ENCODE measurements at places on chromosomes 4 and X. TPM values are rescaled to one million over a fixed set of nuclear protein-coding genes. Genes with fewer than 3 reads are reported as not detected.
A peak's percentile ranks its signal among the peaks of the same experiment; 100 is the strongest.

DNA sequence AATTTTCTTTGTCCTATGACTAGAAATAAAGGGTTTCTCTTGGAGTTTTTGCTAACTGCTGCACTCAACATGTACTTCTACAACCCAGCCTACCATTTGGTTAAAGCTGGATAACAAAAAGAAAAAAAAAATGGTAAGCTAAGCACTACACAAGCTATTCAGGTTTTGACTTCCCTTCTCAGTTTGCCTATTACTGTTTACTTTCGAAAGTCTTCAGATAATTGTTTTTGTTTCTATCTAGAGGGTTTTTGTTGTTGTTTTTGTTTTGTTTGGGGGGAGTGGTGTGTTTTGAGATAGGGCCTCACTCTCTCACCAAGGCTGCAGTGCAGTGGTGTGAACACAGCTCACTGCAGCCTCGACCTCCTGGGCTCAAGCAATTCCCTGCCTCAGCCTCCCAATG, 46.6 kb downstream of the CLOCK start:
- DNase-seq = no peak

- DNase-seq = no peak
Measured at GRCh38 chr4:4388311-4388790, 1.4 kb downstream of the NSG1 start.

DNA sequence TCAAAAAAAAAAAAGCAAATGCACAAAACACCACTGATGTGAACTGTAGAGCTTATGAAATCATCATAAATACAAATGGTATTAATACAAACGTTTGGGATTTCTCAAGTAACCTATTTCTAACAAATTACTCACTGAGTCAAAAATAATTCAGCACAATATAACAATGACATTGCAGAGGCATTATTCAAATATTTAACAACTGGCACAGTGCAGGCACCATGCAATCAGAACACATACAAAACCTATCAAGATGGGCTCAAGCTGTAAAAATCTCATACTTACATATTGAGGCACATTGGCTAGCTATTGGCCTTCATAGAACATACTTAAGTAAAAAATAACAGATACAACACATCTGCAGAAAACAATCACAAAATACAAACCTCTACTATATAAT, 81.1 kb downstream of the LRBA start:
- DNase-seq = no peak

DNA sequence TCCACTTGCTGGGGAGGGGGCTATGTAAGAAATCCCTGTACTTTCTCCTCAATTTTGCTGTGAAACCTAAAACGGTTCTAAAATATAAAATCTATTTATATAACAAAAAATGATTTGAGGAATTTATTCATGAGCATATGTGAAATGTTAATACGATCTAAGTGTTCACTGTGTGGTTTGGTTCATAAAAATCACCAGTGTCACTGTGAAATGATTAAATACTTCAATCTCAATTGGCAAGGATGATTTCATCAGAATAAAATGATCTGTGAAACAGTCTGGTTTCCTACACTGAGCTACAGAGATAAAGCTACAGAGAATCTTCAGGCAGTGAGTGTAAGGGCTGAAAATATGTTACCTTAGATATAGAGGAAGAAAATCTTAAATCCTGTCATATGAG, 153.4 kb downstream of the GPM6A start:
- no peak for DNase-seq

GRCh38 chr4:105896984-105897775, 1.9 kb downstream of the NPNT start:
- DNase-seq = no peak

DNA sequence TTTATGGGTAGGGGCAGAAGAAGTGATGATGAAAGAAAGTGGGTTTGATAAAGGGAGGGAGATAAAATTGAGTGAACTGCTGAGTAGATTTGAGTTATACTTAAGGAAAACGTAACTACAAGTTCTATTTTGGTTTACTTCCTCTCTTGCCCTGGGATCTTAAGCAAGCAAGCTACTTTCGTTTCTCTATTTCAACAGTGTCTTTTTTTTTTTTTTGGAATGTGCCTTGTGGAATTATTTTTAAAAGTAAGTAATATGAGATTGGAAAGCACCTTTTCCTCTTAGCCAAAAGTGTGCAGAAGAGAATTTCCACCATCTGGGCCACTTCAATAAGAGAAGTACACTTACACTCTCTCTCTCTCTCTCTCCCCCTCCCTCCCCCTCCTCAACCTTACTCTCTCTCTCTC, 16.0 kb upstream of the C4orf36 start:
- DNase-seq = no peak

- no peak for DNase-seq
Measured at GRCh38 chr4:3733195-3733594, 33.0 kb upstream of the ADRA2C start.

DNA sequence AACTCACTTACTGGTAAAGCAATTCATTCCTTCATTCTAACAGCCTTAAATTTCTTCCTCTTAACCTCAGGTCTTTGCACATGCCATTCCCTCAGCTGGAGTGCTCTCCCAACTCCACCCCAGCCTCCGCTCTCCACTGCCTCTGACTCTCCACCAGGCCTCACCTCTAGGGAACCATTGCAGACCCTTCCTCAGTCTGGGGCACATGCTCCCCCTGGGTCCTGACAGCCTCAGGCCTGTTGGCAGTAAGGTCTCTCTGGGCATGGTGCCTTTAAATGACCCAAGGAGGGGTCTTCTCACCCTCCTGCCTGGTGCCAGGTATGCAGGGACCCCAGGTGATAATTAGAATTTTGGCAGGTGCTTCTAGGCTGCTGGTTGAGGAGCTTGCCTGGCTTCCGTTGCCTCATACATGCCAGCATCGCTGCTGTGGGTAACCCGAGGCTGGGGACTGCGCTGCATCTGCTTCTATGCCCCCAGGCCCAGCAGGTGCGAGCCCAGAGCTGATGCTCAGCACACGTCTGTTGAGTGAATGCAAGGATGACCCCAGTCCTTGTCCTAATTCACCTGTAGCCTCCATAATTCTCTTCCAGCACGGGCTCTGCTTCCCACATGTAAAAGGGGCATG, 27.5 kb upstream of the GPR78 start:
- DNase-seq = no peak

DNA sequence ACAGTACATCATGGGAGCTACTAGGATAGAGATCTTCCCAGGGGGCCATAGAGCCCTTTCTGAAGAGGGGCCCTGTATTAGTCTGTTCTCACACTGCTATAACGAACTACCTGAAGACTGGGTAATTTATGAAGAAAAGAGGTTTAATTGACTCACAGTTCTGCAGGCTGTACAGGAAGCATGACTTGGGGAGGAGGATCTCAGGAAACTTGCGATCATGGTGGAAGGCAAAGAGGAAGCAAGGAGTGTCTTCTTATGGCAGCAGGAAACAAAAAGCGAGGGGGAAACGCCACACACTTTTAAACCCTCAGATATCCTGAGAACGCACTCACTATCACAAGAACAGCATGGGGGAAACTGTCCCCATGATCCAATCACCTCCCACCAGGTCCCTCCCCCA, 4.2 kb upstream of the SLC9A6 start:
- no peak for DNase-seq

DNA sequence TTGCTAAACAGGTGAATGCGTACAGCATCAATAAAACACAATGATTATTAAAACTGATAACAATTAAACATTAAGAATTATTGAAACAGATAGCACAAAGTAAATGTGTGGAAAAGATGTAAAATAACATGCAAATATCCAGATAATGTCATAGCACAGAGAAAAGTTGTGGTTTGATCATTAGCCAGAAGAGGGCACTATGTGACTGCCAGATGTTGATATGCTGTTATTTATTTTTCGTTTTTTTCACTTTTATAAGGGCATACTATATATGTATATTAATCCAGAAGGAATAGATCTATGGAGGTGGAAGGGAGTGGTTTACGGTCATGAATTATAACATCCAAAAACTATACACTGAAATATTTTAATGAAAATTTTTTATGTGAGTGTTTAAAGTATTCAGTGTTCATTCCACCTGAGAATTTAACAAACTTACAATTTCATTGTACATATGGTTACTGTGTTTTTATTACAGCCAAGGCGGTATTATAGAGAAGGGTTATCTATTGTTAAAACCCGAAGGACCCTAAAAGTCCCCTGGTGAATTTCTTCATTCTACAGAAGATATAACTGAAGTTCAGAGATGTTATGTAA, 211.9 kb upstream of the UGT8 start:
- no peak for DNase-seq

DNA sequence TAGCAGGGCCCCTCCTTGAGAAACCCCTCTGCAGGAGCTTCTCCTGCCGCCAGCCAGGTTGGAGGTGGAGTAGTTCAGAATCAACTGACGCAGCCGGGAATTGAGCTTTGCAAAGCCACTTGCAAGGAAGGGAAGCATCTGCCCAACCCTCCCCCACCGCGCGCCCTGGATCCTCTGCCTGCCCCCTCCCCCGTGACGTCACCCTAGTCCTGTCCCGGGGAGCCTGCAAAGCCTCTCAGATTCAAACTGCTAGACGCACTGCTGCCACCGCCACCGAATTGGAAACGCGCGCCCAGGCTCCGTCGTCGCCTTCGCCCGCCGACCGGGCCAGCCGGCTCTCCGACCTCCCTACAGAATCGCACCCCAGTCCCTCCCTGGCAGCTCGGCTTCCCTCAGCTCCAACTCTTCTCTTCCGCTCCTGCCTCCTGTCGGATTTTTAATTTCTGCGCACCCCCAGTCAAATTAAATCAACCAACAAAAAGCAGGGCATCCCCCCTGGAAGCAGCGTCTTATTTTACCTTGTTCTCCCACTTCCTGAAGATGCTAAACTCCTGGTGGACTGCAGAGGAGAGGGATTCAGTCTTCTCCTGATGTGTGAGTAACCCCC, 3.8 kb downstream of the SLITRK2 start:
- no peak for DNase-seq

DNA sequence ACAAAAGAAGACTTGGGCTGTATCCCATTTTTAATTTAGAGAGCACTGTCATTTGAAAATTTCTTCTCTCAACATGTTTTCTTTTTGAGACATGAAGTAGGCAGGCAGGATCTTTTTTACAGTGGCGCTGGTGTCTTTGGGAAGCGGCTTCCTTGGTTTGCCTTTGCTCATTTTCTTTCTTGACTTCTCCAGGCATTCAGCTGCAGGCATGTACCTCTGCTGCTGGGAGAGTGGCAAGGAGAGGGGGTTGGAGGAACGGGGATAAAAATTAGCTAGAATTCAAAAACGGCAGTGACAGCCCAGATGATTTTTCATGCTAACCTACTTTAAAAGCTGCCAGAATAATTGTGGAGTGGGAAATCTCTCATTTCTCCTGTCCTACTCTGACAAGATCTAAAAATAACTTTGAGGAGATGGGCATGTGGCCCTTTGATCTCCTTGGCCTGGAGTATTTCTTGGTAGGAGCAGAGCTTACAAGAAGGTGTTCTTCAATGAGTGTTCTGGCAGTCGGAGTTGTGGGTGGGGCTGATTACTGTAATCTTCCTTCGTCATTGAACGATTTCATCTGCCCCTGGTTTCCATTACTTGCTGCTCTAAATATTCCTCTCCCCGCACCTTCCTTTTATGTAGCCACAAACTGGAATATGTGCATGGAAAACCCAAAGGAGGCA, 54.8 kb downstream of the TBL1X start:
- DNase-seq = no peak

- DNase-seq = no peak
Measured at GRCh38 chr4:173536808-173537429, 6.9 kb upstream of the HAND2 start.

DNA sequence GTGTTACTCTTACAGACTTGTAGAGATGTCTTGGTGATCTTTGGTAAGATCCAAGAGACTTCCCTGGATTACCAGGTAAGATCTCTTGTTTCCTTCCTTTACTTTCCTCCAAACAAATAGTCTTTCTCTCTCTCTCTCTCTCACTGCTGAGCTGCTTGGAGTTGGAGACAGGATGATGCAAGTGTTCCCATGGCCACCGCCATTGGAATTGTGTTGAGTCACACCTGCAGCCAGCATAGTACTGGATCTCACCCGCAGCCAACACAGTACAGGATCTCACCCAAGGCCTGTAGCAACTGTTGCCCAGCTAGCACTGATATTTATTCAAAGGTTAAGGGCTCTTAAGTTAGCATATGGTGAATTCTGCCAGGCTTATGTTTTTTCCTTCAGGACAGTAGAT, 1080.9 kb downstream of the FAT4 start:
- no peak for DNase-seq

- no peak for DNase-seq
Measured at GRCh38 chr4:25155947-25156346, 4.3 kb downstream of the SEPSECS start.

DNA sequence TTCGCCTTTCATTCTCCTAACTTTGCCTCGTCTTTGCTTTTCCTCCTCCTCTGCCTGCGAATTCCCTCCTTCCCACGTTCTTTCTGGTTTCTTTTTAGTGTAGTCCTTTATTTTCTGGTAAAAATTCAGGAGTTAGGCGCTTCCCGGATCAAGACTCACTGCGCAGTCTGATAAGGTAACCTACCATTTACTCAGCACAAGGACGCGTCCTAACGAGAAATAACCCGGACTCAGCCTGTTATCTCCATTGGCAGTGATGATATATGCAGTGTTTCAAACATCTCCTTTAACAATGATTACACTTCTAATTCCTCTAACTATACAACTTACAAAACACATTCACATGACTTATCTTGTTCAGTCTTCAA, 357 bp upstream of the ETNPPL start:
- no peak for DNase-seq

- no peak for DNase-seq
Measured at GRCh38 chrX:106919932-106920452, at the start of gene CLDN2. Gene CLDN2 (plus strand): TSS chrX:106920402. CDS start chrX:106928229, 7,827 bp downstream.

GRCh38 chr4:32775049-32775448, 2054.9 kb downstream of the PCDH7 start:
- no peak for DNase-seq

DNA sequence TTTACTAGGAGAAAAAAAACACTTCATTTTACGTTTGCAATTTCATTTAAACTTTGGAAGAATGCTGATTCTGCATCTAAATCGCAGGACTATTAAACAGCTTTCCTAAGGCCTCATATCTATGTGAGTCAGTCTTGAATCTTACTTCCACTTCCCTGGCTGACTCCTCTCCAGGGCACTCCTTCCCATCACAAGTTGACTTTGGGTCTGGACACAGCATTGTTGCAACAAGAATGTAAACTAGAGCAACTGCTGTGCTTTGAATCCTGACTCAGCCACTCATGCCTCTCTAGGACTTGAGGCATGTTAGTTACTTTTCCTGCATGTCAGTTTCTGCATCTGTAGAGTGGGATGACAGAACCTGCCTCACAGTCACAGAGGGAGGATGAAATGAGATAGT, 413.8 kb downstream of the FAT4 start:
- no peak for DNase-seq

GRCh38 chr4:158754385-158755180, 14.2 kb upstream of the FNIP2 start:
- no peak for DNase-seq

- DNase-seq = peak; percentile 50
Measured at GRCh38 chrX:135345107-135345589, 35.9 kb downstream of the ETDC start.

GRCh38 chr4:53935780-53936179, 128.6 kb downstream of the CHIC2 start:
- DNase-seq = no peak

Gene AMER1
- 1.1 TPM for polyA plus RNA-seq

Gene NAT8L
- 0.19 TPM for polyA plus RNA-seq

Gene EVC
- 0.97 TPM for polyA plus RNA-seq

Gene PRSS12
- polyA plus RNA-seq = 0.03 TPM

Gene ADH7
- 0.04 TPM for polyA plus RNA-seq

Gene RPL39
- 1,899 TPM for polyA plus RNA-seq

Gene DCHS2
- polyA plus RNA-seq = under 0.01 TPM

Gene CXCL10
- polyA plus RNA-seq = 0.14 TPM

Gene FHDC1
- 0.29 TPM for polyA plus RNA-seq

Gene SSX2B
- not detected for polyA plus RNA-seq

Gene KLHL34
- 1.1 TPM for polyA plus RNA-seq

Gene PASD1
- polyA plus RNA-seq = not detected

Gene MAGEA3
- not detected for polyA plus RNA-seq

Gene LEF1
- polyA plus RNA-seq = 0.22 TPM

Data from heart right ventricle (tissue), 16 donors.